ENCODE measurements at places on chromosomes 7 and 10.

DNA sequence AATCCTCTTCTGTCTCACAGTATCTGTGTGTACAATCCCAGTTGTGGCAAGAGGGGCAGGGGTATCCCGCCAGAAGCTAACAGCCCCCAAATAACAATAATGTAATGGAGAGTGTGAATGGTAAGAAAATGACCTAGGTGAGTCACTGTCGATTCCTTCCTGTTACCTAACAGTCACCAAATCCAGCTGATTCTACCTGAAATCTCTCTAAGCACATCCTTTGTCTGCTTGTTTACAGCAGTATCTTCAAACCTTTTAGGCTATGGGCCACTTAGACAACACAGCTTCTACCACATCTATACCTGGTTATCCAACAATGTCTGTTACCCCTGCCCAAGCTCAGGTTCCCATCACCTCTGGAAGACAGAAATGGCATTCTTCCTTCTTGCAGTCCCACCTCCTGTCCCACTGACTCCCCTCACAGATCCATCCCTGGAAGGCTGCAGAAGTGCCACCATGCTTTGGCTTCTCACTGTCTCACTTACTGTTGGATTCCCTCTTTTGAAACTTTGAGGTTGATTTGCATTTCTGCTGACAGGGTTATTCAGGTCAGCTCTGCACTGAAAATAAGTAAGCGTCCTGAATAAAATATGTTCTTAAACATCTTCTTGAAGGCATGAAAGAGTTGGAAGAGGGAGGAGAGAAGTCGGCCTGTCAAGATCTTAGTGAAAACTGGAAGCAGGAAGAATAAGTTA is 13.1 kb downstream of the PIP4K2A start:
- no peak for DNase-seq

DNA sequence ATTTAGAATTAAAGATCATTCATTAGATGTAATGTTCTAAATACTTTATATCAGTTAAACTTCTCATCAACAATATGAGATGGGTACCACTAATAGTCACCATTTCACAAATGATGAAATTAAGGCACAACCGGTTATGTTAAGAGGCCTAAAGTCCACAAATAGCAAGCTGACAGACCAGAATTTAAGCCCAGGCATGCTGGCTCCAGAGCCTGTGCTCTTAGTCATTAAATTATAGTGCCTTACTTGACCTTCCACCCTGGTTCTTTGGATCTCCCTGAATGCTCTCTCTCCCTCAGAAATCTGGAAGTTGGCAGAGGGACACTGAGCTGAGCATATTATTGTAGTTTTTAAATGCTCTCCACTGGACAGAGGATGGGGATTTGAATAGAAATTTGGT is 3.6 kb downstream of the LIPN start:
- DNase-seq = no peak

DNA sequence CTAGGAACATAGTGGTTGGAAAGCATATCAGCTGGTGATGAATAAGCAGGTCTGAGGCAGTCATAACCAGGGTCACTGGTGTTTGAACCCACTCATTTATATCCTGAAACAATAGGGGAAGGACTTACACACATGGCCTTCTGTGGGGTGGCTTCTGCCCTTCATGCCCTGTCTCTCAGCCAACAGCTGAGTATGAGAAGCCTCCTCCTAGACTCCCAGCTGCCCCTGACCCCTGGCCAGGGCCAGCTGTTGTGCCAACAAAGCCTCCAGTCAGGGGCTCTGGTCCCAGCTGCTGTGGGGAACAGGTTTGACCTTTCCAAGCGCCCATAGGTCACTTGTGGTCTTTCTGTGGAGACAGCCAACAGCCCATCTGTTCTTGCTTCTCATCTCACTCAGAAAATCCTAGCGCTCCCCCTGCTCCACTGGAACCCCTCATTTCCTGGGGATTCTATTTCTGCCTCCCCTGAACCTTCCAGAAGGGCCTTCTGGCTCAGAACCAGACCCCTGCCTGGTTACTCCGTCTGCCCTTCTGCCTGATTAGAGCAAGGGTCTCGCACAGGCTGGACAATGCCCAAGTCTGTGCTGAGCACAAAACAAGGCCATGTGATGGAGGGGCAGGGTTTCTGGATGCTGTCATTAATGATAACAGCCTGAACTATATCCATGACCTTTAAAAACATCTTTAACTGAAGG is 9.7 kb upstream of the PURB start:
- DNase-seq = peak; percentile 64

- DNase-seq = no peak
Observed at GRCh38 chr7:41047789-41048191, 655.1 kb downstream of the INHBA start.

DNA sequence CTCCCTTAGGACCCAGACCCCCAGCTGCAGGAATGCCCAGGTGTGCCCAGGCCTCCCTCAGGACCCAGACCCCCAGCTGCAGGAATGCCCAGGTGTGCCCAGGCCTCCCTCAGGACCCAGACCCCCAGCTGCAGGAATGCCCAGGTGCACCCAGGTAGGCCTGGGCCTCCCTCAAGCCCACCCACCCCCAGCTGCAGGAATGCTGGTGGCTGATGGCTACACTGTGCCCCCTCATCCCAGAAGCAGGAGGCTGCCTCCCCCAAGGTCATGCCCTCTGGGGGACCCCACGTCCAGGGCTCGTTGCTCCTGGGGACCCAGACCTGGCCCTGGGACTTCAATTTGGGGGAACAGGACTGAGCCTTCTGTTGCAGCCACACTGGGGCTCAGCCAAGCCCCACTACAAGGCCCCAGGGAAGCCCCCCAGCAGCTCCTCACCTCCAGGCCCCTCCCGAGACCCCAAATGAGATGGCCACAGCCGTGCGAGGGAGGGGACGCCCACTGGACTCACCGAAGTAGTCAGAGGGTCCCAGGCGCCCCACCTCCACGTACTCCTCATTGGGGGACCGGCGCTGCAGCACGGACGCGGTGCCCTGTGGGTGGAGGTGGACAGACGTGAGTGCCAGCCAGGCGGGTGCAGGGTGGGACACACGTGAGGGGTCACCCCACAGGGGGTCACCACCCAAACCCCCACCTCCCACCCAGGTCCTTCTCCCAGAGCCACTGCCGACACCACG is 31.4 kb upstream of the PDGFA start:
- no peak for DNase-seq

DNA sequence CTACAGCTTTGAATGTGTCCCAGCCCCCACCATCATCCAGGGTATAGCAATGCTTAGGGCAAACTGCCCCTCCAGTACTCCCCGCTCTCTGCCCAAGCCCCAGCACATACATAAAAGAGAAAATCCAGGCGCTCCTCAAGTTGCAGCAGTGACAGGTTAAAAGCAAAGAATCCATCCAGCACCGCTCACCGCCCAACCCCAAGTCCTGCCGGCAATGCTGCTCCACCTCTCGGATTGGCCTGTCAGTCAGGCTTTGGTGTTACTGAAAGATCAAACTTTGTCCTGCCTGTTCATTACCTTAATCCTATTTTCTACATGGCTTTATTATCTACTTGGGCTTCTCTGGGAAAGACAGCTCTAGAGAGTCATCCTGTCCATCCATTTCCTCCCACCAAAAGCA is 31.9 kb downstream of the DPCD start:
- DNase-seq = no peak

GRCh38 chr7:69825113-69825972 is 227.1 kb downstream of the AUTS2 start:
- no peak for DNase-seq

DNA sequence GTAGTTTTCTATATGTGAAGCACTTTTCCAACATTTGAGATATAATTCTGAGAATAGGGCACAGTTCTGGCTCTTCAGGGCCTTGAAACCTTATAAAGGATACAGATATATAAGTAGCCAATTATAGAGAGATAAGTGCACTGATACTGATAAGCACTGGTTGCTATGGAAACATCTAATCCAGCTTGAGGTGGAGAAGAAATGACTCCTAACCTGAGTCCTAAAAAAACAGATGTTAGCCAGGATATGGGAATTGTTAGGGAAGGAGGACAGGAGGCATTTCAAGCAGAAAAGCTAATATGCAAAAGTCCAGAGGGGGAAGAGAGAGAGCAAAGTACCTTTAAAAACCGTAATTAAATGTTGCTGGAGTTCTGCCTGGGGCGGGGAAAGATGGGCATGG is 30.8 kb downstream of the STRIP2 start:
- no peak for DNase-seq

- DNase-seq = no peak
Observed at GRCh38 chr10:88781206-88781605, 21.3 kb upstream of the LIPM start.

DNA sequence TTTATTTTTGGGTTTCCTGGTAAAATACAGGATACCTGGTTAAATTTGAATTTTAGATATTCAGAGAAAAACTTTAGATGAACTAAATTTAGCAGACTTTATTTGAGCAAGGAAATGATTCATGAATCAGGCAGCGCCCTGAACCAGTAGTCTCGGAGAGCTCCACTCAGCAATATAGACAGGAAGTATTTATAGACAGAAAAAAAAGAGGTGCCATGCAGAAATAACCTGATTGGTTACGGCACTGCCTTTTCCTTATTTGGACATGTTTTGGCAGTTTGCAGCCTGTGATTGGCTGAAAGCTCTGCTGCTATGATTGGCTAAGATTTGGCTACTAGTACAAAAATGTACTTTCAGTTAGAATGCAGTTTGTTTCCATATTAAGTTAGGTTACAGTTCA is 198.3 kb upstream of the DKK1 start:
- no peak for DNase-seq

- DNase-seq = peak; percentile 74
Observed at GRCh38 chr7:1742555-1743303, 72.7 kb downstream of the ELFN1 start.

GRCh38 chr10:49404321-49404878 is 8.5 kb upstream of the DRGX start:
- no peak for DNase-seq

- no peak for DNase-seq
Observed at GRCh38 chr7:4824120-4824775, 37.6 kb downstream of the PAPOLB start.

GRCh38 chr7:102306916-102307677 is 20.4 kb downstream of the SH2B2 start:
- no peak for DNase-seq

DNA sequence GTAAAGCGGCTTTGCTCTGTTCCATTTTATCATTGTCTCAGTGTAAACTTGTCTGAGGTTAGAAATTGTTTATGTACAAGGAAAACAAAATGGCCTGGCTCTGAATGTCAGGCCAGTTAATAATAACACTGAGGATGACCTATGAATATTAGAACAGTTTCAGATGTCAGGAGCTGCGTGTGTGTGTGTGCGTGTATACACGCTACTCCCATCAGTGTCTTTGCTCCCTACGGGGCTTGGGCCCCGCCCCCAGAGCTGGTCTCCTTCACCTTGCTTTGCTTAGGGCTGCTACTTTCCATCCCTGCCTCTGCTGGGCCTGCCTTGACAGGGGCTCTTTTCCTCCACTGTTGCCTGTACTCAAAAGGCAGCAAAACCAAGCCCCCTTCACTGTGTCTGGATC is 142.3 kb upstream of the BET1 start:
- no peak for DNase-seq

GRCh38 chr7:106199813-106200364 is 84.9 kb downstream of the NAMPT start:
- DNase-seq = no peak

- DNase-seq = no peak
Observed at GRCh38 chr7:83117466-83117865, 45.2 kb downstream of the PCLO start.

- no peak for DNase-seq
Observed at GRCh38 chr10:83678850-83679249, 460.5 kb upstream of the GHITM start.

- no peak for DNase-seq
Observed at GRCh38 chr10:124283949-124284250, 134.8 kb downstream of the OAT start.

DNA sequence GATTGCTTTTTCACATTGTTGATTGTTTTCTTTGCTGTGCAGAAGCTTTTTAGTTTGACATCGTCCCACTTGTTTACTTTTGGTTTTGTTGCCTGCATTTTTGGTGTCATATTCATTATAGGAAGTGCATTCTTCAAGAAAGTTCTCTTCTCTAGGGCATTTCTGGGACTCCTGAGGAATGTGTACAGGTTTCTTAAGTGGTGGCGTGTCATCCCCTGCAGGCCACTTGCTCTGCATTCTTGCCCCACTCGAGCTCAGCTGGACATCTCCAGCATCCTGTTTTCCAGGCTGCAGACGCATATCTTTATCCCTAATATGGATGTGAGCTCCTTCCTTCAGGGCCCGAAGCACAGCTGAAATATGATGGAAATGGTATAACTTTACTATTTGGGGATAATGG is 255.6 kb upstream of the HABP2 start:
- no peak for DNase-seq

DNA sequence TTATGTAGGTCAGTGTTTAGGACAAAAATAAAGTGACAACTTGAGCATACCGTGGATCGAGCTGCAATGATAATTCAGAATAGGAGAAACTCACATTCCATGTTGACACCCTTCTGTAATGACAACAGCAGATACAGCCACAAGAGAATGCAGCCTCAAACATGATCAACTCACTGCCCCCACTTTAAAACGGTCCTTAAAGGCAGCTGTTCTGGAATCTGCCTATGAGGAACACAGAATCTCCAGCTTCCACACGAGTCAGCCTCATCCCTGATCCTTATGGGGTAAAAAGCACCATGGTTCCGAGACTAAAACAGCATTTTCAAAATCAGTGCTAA is 32.5 kb upstream of the DAGLB start:
- DNase-seq = no peak

DNA sequence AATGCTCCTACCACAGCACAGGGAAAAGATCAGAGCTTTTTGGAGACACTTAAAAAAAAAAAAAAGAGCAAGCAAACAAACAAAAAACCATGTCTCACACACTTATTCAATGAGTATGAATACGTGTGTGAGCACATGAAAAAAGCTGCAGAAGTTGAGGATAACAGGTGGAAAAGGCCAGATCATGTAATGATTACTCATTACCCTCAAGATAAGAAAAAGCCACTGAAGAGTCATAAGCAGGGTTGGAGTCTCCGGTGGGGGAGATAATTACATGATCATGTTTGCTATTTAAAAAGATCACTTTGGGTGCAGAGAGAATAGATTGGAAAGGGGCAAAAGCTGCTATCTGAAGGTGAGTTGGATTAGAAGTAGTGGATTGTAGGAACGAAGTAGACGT is 77.0 kb downstream of the POU6F2 start:
- no peak for DNase-seq

GRCh38 chr7:153942036-153942435 is 110.2 kb upstream of the DPP6 start:
- no peak for DNase-seq

GRCh38 chr7:5695727-5696345 is 85.6 kb downstream of the RNF216 start:
- DNase-seq = peak; percentile 60

DNA sequence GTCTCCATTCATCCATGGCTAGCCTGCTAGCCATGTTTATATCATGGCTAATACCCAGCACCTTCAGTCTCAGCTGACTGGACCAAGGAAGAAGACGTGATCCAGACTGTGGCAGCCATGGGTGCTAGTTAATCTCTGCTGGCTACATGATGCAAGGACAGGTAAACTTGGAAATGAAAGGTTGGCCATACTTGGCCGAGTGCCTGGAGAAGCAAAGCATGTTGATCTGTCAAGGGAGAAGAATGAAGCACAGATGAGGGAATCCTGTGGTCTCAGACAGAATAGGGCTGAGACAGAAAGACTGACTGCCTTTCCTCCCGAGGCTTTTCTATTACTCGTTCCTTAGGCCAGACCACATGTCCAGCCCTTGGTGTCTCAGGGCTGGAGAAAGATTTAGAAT is 41.1 kb downstream of the CPVL start:
- DNase-seq = no peak

Data from left hindlimb (tissue), 1 donor.